HFFc6 (cell line): ENCODE measurements at places on chromosomes 11 and 22.

DNA sequence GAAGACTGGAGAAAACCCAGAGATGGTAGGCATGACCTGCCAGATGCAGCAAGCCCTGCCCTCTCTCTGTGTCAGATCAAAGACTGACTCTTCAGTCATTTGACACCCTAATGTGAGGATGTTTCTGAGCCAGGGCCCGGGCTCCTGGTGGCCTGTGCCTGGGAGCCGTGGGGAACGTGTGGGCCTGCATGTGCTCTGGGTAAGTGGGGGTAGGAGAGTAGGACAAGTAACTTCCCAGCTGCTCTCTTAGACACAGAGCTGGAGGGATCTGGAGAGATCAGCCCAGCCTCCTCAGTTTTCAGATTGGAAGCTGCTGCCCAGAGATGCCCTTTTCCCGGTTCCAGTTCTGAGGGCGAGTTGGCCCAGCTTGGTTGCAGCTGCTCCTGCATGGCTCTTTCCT, 110.8 kb downstream of the TEAD1 start:
- no peak for DNase-seq

DNA sequence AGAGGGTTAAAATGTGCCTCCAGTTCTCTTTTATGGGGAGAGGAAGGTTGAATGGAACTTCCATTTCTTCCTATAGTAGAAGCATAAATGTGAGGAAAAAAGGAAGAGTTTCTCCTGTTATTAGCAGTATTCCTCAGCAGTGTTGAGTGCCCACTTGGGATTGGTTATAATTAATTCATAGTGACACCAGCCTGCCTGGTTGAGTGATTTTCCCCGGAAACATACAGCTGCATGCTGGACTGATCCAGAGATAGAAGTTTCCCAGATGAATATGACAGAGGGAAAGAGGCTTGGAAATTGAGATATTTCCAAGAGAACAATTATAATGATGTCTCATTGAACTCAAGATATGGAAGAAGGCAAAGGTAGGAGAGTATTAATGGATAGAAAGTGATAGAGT, 28.3 kb downstream of the RAB39A start:
- no peak for DNase-seq

- peak; percentile 43 for DNase-seq
Measured at GRCh38 chr11:59053387-59053786, 32.7 kb upstream of the GLYATL1B start.

- DNase-seq = no peak
Measured at GRCh38 chr11:73671701-73672100, 25.3 kb downstream of the PLEKHB1 start.

DNA sequence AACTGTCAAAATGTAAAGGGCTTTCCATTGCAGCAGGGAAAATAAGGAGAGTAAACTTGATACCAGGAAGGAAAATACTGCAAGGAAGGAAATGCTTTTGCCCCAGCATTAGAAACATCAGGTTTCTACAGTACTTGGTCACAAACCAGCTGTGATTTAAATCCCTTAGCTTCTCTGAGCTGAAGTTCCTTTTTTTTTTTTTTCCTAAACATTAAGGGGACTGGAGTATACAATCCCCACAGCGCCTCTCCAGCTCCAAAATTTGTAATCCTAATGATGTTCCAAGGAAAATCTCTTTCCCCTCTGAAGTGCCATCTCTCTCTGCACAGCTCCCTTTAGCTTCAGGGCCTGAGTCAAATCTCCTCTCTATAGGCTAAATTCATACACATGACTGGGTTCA, 220.5 kb upstream of the PITPNB start:
- DNase-seq = no peak

DNA sequence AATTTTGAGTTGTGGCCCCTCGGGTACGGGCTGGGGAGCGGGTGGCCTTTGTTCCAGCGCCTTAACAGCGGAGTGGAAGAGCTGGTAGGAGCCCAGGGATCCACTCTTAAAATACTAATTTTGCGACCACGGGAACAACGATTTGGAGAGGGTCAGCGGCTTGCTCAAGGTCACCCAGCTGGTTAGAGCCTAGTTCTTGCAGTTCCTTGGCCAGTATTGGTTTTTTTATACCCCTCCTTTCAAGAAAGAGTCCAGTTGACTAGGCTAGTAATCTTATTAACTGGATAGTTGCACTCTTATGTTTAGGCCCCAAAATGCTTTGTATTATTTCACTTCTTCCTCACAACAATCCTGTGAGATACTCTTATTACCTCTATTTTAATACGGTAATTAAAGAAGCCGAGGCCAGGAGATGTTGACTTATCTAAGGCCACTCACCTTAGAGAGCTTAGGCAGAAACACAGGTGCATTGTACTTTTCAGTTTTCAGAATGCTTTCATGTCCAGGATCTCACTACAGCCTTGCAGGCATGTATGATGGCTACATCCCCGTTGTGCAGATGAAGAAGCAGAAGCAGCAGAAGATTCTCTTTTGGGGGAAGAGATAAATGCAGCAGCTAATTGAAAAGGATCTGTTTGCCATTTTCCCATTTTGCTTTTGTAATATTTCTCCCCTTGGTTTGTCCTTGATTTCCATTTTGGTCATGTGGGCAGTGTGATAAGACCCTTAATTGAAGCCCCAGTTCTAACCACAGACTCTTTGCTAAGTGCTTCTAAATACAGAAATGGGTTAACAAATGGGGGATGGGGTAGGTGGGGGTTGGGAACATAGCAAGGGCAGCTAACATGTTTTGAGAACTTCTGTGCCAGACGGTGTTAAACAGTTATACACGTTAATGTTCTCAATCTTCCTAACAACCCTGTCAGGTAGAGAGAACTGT, 1.4 kb downstream of the SREBF2 start:
- no peak for DNase-seq

DNA sequence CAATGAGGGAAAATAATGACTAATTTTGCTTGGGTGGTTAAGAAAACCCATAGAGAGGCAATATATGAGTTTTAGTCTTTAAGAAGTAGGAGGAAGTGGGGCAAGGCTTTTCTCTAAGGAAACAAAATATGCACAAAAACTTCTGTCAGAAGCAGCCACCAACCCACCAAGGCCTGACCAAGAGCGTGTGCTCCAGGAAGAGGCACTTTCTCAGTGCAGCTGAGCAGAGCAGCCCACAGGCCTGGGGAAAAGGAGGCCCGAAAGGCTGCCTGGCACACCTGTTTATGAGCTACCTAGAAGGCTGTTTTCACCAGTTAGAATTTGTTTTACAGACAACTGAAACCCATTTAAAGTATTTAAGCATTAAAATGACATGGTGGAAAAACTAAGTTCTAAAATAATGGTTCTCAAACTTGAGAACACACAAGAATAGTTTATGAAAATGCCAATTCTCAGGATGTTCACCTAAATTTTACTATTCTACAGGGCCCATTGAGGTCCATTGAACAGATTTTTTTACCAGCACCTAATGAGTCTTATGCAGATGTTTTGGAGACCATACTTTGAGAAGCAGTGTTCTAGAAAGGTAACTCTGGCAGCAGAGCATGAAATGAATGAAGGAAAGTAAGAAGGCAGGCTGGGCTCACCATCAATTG, 160.5 kb upstream of the DDI1 start:
- no peak for DNase-seq

DNA sequence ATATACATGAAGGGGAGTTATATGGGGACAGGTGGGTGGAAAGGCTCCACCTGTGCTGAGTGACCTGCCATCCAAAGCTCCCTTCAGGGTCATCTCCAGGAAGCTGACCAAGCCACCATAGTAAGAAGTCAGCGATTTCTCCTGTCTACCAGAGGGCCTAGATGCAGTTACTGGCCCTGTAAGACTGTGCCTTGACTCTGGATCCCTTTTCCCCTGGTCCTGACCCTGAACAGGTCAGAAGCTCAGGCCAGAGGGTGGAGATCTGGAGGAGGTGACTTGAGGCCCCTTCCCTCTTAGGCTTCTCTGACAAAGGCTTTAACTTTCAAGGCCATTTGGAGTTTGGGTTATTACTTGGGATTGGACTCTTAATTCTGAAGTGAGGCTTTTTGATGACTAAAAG, 69.7 kb downstream of the GDPD4 start:
- DNase-seq = no peak

- no peak for DNase-seq
Measured at GRCh38 chr11:1565173-1565903, 6.7 kb downstream of the DUSP8 start.

GRCh38 chr22:21753374-21754111, 17.9 kb upstream of the YPEL1 start:
- no peak for DNase-seq

DNA sequence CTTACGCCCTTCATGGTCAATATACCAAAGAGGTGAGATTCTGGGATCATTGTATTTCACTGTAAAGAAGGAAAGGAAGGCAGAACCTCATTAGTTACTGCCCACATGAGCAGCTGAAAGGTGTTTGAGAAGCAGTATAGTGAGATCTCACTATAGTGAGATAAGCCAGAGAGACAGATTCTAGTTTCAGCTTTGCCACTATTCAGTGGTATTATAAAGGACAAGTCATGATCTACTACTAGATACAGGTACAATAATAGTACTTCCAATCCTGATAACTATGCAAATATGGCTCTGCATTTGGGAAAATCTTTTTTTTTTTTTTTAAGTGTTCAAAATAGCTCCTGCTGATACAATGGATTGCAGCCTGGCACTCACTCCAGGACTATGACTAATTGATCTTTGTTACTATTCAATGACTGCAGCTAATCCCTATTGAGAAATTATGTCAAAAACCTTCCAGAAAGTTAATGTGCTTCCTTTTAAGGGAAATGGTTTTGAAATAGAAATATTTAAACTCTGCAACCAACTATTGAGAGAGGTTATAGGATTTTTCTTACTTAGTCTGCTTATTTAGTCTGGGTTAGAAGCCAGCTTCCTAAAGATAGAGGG, 8.3 kb upstream of the DLAT start:
- DNase-seq = no peak

GRCh38 chr11:118497831-118498230, 29.4 kb upstream of the TTC36 start:
- DNase-seq = peak; percentile 28

- DNase-seq = peak; percentile 3
Measured at GRCh38 chr11:17744151-17744940, 9.8 kb downstream of the KCNC1 start.

GRCh38 chr11:73223998-73224730, 6.1 kb downstream of the P2RY2 start:
- DNase-seq = no peak

- DNase-seq = no peak
Measured at GRCh38 chr11:128195057-128195751, 392.2 kb downstream of the ETS1 start.

DNA sequence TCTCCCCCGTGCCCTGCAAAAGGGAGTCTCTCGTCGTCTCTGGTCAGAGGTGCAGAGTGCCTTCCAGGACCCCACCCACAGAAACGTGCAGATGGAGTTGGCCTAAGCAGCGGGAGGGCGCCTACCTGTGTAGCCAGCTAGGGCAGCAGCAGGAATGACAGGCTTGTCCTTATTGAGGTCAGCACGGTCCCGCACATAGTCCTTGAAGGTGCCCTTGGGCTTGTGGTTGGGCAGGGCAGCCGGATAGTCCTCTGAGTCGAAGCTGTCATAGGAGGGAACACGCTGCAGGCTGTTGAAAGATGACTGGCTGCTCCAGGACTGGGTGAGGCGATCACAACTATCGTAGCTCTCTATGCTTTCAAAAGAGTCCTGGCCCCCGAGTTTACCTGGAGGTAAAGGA, 107.3 kb downstream of the ETS1 start:
- DNase-seq = no peak

GRCh38 chr11:78190374-78190773, 1.7 kb downstream of the USP35 start:
- DNase-seq = no peak

DNA sequence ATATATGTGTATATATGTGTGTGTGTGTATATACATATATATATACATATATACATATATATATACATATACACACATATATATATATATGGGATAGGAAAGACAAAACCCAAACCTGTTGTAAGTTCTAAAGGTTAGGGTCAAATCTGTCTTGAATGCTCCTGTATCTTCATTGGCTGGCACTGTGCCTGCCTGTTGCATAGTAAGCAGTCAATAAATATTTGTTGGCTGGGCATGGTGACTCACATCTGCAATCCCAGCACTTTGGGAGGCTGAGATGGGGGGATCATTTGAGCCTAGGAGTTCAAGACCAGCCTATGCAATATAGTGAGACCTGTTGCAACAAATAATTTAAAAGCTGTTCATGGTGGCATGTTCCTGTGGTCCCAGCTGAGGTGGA, 205.4 kb downstream of the DBX1 start:
- DNase-seq = no peak

DNA sequence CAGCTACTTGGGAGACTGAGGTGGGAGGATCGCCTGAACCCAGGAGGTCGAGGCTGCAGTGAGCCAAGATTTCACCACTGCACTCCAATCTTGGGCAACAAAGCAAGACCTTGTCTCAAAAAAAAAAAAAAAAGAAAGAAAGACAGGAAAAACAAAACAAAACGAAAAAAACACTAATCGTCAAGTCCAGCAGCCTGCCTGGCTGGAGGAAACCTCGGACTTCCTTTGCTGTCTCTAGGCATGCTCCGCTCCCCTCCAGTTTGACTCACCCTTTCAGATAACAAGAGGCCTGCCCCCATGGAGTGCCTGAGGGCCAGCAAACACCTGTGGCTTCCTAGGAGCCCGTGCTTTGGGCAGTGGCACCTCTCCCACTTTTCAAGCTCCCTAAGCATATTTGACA, 28.8 kb upstream of the CHKA start:
- no peak for DNase-seq

DNA sequence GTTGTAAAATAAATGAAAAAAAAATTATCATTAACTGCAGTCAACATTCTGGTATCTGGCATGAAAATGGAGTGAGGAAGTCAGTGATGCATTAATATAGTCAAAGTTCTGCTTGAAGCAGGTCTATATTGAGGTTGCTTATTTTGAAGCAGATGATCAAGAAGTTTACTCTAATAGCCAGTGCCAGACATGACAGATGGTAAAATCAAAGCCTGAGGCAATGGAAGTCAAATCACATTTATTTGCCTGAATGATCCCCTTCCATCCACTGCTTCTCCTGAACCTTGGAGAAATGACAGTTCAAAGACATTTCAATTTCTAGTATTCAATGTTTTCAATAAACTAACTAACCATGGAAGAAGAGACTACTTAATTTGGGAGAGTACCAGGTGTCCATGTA, 430.0 kb downstream of the FAM181B start:
- DNase-seq = no peak

GRCh38 chr11:134599299-134599771, 187.3 kb upstream of the B3GAT1 start:
- no peak for DNase-seq

- no peak for DNase-seq
Measured at GRCh38 chr11:83355391-83355790, 69.2 kb upstream of the CCDC90B start.

DNA sequence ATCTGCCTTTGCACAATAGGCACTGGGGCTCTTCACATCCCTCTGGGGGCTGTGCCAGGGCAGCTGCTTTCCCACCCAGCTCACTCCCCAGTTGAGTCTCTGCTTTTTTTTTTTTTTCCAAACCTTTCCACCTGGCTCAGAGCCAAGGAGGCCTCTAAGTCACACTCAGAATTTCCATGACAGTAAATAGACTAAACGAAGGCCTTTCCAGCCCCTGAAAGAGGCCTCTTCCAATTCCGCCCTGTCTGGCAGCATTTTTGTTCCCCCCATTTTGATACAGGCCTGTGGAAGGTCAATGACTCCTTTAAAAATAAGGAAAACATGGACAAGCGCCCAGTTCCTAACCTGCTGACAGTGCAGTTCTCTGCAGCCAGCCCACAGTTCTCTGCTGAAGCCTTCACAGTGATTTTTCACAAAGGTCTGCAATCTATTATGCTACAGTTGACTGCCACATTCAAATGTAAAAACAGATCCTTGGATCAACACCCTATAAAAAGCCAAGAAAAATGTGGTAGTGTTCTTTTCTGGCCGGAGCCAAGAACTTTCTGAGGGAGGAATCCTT, 107.5 kb upstream of the SESN3 start:
- DNase-seq = no peak

GRCh38 chr22:24181996-24182899, 961 bp downstream of the SUSD2 start:
- DNase-seq = no peak
